SW480 (cell line): ENCODE measurements at places on chromosomes 7 and 10.
A peak's percentile ranks its signal among the peaks of the same experiment; 100 is the strongest.

- DNase-seq = peak; percentile 43
Measured at GRCh38 chr7:19713676-19714075, 4.8 kb upstream of the POLR1F start.

DNA sequence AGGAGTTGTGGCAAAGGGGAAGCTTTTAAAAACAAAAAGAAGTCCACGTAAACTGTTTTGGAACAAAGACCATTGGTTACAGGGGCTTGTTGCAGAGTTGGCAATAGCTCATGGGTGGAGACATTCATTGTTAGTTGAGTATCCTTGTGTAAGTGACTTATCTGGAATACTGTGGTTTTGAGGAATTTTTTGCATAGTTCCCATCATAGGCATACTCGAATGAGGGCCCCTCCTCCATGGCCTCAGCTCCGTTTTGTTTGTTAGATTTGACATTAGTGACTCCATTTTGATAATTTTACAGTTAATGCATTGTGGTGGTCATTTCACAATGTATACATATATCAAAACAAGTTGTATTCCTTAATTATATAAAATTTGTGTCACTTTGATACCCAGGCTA lies 12.8 kb upstream of the SMKR1 start:
- DNase-seq = no peak

- DNase-seq = no peak
Measured at GRCh38 chr10:21514129-21514817, 11.2 kb downstream of the SKIDA1 start.

DNA sequence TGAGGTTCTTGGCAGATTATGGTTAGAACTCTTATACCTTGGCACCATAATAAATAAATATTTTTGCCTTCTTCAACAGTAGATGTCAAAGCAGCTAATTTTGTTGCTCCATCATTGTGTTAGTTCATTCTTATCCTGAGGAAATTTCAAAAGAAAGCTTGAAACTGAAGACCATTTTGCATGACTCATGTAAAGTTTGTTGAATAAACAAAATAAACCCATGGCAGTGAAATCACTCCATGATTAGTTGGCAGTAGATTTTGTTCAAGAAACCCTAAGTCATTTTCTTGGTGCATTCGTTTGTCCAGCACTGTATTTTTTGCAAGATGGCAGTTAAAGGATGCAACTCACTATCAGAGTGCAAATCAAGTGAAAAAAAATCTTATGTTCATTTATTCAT lies 91.6 kb downstream of the HECW1 start:
- no peak for DNase-seq

DNA sequence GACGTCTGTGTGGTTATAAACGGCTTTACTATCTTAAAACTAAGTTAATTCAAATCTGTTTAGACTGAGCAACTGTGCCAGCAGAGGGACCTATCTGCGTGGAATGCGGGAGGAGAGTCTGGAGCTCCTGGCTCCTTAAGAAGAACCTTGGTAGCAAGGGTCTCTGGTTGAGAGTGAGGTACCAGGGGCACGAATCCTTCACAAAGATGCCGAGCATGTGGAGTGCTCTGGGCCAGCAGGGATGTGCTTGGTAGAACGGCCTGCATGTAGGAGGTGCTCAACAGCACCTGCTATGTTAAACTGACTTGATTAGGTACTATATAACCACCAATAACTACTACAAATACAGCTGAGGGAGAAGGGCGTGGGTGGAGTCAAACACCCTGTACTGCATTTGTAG lies 102.6 kb downstream of the VIPR2 start:
- DNase-seq = no peak

GRCh38 chr10:22999942-23000341 lies 72.1 kb downstream of the ARMC3 start:
- DNase-seq = no peak

- no peak for DNase-seq
Measured at GRCh38 chr7:120799813-120800475, 58.0 kb downstream of the TSPAN12 start.

DNA sequence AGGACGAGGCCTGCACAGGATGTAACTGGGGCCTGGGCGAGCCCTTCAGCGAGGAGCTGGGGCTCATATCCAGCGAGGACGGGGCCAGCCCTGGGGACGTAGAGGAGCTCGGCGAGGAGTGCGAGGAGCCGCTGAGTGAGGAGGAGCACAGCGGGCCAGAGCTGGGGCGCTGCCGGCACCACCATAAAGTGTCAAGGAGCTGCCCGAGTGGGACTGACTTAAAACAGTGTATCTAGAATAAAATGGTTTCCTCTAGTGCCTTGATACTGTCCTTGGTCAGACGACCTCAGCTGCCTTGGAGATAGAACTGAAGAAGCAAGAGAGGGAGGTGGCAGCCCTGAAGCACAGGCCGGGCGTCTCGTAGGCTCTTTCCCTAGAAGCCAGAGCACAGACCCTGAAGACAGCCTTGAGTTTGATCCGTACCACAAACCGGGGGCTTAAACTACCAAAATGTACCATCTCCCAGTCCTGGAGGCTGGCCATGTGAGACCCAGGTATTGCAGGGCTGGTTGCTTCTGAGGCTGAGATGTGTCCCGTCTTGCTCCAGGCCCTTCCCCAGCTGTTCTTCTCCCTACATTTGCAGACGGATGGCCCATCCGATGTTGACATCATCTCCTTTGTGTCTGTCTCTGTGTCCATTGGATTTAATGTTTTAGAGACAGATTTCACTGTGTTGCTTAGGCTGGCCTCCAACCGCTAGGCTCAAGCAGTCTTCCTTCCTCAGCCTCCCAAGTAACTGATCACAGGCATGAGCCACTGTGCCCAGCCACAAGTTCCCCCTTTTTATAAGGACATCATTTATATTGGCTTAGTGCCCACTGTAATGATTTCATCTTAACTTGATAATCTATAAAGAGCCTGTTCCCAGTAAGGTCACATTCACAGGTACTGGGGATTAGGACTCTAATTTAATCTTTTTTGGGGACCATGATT lies 35.8 kb downstream of the DNAJB6 start:
- DNase-seq = no peak

DNA sequence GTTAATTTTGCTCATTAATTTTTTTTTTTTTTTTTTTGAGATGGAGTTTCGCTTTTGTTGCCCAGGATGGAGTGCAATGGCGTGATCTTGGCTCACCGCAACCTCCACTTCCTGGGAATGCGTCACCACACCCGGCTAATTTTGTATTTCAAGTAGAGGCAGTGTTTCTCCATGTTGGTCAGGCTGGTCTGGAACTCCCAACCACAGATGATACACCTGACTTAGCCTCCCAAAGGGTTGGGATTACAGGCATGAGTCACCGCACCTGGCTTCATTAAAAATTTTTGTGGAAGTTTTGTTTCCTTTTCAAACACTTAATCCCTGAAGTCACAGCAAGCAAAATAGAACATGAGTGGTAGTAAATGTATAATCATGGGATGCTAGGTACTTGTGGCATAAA lies 857.2 kb upstream of the PHF14 start:
- DNase-seq = no peak

- no peak for DNase-seq
Measured at GRCh38 chr10:61964949-61965702, 63.6 kb downstream of the ARID5B start.

DNA sequence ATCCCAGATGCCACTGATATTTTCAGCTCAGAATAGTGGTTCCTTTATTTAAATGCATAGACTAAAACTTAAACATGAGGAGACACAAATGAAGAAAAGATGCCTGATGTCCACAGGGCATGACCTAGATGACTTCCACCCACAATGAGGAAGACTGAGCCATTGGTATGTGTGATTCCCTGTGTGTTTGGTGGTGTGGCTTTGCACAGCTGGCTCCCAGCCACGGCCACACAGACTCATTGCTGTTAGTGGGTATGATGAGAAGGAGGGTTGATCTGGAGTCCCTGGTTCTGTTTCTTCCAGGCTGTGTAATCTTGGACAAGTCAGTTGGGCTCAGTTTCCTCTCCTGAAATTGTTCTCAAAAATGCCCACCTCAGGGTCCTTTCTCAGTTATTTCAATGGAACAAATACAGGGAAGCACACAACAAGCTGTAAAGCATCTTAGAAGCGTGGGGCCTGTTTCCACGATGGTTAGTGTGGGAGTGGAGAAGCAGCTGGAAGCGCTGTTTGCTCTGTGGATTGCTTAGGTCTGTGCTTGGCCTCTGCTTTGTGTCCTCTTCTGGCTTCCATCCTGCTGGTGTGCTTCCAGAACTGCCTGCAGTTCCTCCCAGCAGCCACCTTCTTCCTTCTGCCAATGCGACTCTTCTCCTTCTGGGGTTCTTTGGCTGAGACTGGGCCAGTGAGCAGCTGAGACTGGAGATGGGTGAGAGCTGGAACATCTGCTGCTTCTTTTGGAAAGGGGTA lies 303.7 kb downstream of the BMPER start:
- DNase-seq = no peak

GRCh38 chr7:6392712-6393666 lies 54.8 kb downstream of the DAGLB start:
- no peak for DNase-seq

DNA sequence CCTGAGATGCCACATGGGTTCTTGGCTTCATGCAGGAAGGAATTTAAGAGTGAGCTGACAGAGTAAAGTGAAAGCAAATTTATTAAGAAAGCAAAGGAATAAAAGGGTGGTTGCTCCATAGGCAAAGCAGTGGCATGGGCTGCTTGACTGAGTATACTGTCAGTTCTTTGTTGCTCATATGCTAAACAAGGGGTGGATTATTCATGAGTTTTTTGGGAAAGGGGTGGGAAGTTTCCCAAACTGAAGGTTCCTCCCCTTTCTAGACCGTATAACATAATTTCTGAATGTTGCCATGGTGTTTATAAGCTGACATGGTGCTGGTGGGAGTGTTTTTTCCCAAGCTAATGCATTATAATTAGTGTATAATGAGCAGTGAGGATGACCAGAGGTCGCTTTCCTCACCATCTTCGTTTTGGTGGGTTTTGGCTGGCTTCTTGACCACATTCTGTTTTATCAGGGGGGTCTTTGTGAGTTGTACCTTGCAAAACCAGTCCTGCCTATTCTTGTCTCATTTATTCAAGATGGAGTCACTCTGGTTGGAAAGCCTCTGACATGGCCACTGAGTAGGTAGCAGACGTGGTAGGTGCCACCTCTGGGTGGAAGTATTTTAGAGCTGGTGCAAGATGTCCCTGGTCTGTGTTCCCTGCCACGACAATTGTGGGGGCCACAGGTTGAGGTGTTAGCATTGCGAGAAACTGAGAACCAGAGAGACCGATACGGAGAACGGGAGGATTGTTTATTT lies 107.5 kb upstream of the SDK1 start:
- DNase-seq = no peak

DNA sequence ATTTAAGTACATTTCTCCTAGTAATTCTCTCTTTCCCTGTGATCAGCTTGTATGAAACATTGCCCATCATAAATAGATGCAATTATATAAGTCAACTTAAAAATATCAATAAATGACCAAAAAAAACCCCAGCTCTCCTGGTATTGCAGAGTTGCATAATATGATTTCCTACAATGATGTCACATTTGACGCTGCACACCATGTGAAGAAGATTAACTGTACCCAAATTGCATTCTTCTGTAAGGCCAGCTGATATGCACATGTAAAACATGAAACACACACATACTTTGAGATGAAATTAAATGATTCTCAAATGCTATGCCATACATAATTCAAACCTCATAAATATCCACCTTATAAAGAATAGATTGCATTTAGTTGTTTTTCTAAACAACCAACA lies 115.5 kb downstream of the AGMO start:
- no peak for DNase-seq

GRCh38 chr7:40498924-40499510 lies 364.2 kb downstream of the SUGCT start:
- DNase-seq = no peak

- no peak for DNase-seq
Measured at GRCh38 chr10:125062227-125062913, 98.0 kb downstream of the CTBP2 start.

DNA sequence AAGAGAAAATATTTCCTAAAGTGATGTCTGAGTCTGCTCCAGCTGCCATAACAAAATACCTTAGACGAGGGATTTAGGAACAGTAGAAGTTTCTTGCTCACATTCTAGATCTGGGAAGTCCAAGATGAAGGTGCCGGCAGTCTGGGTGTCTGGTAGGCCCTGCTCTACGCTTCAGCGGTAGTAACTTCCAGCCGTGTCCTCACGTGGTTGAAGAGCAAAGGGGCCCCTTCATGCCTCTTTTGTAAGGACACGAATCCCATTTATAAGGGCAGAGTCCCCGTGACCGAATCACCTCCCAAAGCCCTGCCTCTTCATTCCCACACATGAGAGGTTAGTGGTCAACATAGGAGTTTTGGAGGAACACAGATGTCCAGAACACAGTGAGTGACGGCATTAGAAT lies 52.2 kb upstream of the INPP5A start:
- no peak for DNase-seq

DNA sequence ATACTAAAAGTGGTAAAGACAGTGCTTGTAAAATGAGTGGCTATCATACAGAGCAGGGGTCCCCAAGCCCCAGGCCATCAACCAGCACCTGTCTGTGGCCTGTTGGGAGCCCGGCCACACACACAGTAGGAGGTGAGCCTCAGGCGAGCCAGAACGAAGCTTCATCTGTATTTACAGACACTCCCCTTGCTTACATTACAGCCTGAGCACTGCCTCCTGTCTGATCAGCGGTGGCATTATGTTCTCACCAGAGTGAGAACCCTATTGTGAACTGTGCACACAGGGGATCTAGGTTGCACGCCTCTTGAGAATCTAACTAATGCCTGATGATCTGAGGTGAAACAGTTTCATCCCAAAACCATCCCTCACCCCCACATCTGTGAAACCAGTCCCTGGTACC lies 58.7 kb downstream of the ITGA8 start:
- no peak for DNase-seq

DNA sequence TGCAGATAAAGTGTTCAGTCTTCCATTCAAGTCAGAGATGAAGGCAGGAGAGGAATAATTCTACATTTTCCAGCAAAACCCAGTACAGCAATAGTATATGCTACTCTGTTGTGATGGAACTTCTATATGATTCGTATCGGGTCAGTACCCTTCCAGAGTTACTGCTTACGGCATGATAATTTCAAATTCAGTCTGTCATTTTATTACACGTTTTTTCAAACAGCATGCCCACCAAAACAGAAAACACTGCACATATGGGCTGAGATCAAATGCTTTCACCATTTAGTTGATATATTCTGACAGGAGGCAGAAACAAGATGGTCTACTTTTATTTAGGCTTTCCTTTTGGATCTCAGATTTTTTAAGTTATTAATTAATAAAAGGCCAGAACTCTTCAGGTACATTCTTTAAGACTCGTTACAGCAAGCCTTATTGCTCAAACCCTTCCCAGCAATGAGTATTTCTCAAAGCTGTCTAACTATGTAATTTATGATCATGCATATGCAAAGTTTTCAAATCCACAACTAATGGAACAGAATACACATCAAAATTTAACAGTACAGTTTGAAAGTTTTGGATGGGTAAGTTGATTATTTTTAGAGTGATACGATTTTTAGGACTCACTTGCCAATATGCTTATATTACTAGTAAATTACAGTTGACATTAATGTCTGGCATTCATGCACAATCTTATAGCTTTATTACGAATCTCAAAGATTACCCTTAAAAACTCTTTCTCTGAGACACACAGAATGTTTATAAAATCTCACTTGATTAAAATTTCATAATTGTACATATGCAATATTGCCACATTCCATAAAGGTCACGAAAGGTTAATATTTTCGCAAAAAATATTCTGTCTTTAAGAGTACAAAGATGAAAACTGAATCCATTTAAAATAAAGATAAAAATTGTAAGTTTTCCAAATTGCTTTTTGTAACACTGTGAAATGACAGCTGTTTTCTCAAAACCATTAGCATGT lies 91.0 kb downstream of the ANK3 start:
- no peak for DNase-seq

- no peak for DNase-seq
Measured at GRCh38 chr10:65213170-65213569, 1692.0 kb downstream of the REEP3 start.

GRCh38 chr7:31991846-31992245 lies 78.4 kb downstream of the PDE1C start:
- DNase-seq = no peak
